ENCODE measurements at places on chromosomes 5 and 9.

- no peak for DNase-seq
Observed at GRCh38 chr9:128781187-128782070, 5.6 kb upstream of the TBC1D13 start.

- no peak for DNase-seq
Observed at GRCh38 chr9:92297611-92298010, 4.1 kb upstream of the IARS1 start.

DNA sequence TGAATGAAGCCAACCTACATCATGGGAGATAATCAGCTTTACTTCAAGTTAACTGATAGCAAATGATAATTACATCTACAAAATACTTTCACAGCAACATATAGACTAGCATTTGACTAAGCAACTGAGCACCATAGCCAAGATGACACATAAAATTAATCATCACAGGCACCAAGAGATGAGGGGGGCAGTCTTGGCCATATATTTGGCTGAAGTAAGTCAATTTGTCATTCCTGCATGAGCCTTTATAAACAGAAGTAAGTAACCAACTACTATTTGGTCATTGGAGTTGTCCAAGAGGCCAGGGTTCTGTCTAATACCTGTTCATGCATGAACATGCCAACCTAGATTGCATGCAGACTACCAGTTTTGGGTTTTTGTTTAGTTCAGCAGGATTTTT is 53.6 kb downstream of the PDCD1LG2 start:
- DNase-seq: no peak

GRCh38 chr5:174374206-174374605 is 328.7 kb downstream of the NSG2 start:
- DNase-seq: no peak

GRCh38 chr9:104836235-104836634 is 72.3 kb downstream of the NIPSNAP3B start:
- no peak for DNase-seq

GRCh38 chr5:160697281-160697680 is 154.7 kb downstream of the ATP10B start:
- no peak for DNase-seq

DNA sequence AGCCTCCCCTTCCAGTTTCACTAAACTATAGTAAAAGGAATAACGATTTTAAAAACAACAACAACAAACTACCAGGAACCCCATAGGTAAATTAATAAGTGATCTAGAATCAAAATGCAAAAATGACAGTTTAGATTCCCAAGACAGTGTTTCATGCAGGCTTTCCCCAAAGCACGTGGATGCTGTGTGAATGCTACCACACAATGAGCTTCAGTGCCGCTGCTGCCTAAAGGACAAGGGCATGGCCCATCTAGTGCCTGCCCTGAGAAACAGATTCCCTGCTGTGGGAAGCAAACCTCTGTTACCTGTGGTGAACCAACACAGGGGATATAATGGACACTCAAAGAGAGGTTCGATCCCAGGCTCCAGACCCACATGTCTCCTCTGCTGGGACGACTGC is 23.7 kb upstream of the CKMT2 start:
- DNase-seq: no peak

DNA sequence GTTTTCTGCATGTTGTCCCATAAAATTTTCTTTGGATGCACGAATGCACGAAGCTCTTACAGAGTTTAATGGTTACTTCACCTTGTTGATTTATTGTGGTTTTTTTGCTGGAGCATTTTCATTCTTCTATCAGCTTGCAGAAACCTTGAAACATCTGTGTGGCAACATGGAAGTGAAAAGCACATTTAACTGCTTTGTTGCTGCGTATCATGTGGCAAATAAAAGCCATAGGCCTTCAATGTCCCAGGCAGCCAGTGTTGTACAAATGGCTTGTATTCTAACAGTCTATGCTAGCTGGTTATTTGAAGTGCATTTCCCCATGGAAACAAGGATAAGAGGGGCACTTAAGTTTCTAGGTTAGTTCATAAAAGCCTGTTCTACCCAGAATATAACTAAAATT is 42.5 kb upstream of the RASGRF2 start:
- no peak for DNase-seq

DNA sequence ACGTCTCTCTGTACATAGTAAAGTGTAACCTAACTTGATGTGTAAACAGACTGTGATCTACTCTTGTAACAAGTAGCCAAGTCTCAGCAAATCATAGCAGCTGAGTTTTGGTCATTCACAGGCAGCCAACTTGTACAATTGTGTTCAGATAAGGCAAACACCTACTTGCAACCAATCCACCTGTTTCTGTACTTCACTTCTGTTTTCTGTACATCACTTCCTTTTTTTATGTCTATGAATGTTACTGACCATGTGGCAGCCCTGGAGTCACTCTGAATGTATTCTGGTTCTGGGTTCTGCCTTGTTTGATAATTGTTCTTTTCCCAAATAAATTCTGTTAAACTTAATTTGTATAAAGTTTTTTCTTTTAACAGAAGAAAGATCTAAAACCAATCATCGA is 26.0 kb downstream of the RLN2 start:
- no peak for DNase-seq

GRCh38 chr9:113398796-113399195 is 2.3 kb downstream of the ALAD start:
- no peak for DNase-seq

DNA sequence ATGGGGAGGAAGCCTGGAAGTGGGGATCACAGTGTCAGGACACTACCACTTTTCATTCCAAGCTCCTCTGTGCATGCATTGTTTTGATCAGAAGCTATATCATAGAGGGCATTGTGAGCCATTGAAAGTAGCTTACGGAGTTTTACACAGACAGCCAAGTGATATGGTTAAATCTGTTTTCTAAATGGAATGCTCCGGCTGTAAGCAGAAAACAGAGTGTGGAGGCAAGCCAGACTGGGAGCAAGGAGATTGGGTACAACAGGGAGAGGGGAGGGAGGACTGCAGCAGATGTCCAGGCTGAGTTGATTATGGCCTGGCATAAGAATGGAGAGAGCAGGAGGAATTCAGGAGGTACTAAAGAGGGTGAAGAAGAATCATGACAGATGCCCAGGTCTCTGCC is 15.5 kb upstream of the SOWAHA start:
- no peak for DNase-seq

- DNase-seq: no peak
Observed at GRCh38 chr5:62017092-62017491, 288.9 kb upstream of the KIF2A start.

DNA sequence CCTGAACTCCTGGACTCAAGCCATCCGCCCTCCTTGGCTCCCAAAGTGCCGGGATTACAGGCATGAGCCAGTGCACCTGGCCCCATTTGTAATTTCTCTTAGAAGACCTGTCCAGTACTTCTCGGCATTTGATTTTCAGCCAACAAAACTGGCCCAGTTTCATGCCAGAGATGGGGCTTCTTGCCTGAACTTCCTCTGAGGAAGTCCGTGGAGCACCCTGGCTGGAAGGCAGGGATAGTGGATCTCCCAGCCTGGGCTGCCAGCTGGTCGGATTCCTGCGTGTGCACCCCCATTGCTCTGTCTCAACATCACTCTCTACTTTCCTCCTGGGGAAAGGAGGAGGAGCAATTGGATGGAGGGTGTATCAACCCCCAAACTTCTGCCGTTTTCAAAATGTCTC is 39.0 kb downstream of the FAM78A start:
- DNase-seq: no peak

DNA sequence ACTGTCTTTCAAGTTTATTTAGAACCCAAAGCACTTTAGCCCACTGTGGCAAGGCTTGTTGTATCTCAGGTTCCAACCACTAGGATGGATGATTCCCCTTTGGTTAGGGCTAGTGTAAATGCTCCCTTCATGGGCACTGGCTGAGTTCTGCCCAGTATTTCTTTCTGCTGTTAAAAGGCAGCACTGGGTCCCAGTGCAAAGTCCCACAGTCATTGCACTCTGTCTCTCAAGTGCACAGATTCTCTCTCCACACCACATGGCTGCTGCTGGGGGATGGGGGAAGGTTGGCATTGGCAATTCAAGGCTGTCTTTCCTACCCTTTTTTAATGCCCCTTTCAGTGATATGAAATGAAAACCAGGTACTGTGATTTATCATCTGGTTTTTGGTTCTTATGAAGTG is 7.2 kb upstream of the NPR3 start:
- no peak for DNase-seq

DNA sequence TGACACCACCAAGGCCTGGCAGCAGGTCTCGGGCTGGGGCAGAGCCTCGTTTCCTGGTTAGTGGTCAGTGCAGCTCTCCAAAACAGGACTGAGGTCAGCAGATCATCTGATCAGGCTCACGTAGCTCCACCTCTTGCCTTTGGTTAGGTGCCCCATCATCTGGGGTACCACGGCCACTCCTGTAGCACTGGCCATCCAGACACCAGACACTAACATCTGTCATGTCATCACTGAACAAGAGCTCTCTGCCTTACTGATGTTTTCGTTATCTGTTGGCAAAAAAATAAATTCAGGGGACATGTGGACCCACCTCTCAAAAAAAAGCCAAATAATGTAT is 29.9 kb upstream of the MED10 start:
- DNase-seq: no peak

DNA sequence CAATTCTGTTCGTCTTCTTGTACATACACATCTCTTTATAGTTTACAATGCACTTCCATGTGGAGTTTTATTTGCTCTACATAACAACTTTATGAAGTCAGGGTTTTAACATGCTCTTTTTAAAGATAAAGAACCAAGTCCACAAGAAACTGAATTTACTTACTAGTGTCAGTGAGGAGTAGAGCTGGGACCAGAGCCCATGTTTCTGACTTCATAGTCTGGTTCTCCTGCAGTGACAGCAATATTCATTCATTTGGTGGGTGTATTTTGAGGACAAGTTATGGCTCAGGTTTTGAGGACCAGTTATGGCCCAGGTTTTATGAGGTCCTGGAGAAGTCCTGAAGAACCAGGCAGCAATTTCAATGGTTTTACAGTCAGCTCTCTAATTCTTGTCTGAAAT is 481.9 kb upstream of the TNC start:
- DNase-seq: no peak

DNA sequence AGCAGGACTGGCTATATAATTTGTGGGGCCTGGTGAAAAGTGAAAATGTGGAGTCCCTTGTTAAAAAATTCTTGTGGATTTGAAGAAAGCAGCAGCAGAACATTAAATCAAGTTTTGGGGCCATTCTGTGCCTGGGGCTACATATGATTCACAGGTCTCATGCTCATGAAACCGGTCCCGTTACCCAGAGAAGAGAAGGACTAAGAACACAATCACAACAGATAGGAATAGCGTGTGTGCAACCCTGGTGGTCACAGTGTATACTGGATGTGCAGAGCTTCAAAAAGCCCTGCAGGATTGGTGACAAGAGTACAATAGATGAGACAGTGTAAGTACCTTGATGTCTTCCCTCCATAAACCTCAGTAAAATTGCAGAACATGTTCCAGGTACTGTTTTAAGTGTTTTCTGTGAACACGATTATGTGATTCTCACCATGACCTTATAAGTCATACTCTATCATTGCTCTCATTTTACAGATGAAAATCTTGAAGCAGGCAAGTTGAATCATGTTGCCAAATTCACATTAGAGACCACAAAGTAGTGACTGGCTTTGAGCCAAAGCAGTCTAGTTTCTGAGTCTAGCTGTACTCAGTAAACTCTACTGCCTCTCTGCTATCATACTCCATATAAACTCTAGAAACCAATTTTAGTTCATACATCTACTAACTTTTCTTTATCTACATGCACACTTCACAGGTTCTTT is 636.5 kb downstream of the TAF11L14 start:
- DNase-seq: no peak

- no peak for DNase-seq
Observed at GRCh38 chr5:136799806-136800372, 434.5 kb upstream of the TRPC7 start.

- peak; percentile 49 for DNase-seq
Observed at GRCh38 chr5:151086905-151087360, 6.1 kb upstream of the TNIP1 start.

DNA sequence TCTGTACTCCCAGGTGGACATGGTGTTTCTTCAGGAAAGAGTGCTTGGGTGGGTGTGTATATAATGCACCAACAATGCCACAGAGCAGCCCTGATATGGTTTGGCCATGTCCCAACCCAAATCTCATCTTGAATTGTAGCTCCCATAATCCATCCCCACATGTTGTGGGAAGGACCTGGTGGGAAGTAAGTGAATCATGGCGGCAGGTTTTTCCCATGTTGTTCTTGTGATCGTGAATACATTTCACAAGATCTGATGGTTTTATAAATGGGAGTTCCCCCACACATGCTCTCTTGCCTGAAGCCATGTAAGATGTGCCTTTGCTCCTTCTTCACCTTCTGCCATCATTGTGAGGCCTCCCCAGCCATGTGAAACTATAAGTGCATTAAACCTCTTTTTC is 158.5 kb downstream of the NR3C1 start:
- no peak for DNase-seq

DNA sequence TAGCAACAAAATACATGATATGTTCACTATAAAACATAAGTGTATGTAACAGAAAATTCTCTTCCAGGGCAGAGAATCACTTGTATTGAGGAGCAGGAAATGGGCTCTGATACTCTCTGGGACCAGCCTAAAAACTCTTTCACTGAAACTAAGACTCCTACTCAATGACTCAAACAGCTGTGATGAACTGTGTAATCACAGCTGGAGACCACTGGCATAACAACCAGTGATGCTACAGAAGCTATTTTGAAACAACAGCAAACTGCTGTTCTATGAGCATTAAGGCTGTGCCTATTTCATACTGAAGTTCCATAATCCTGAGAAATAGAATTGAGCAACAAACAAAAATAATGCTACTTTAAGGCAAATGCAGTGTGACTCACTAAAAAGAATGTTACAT is 594.0 kb downstream of the HINT1 start:
- no peak for DNase-seq

GRCh38 chr9:107378006-107378405 is 94.9 kb downstream of the RAD23B start:
- no peak for DNase-seq

DNA sequence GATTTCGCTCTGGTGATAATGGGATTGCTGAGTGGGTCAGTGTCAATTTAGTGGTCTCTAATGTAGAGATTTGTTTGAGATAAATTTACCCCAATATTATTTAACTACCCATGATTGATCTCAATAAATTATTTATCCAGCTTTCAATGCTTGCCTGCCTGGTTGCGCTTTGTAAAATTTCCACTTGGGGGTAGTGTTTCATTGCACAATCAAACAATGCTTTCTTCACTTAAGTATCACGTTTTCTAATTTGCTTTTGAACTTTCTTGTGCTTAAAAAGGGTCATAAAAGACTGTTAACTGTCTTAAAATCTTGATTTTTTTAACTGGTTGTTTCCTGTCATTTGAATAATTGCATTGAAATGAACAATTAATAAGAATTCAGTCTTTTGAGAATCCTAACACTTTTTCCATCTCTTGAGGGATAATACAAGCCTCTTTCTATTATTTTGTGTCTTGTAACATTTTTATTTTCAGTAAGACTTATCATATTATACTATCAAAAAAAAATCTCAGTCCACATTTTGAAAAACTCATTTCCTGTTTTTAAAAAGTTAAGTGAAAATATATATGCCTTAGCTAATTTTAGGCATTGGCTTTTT is 18.7 kb downstream of the HSD17B4 start:
- no peak for DNase-seq

- DNase-seq: no peak
Observed at GRCh38 chr5:133859073-133859472, 109.4 kb downstream of the C5orf15 start.

GRCh38 chr5:65440456-65440855 is 41.3 kb downstream of the ADAMTS6 start:
- DNase-seq: no peak

- no peak for DNase-seq
Observed at GRCh38 chr5:94691949-94692348, 73.5 kb downstream of the SLF1 start.

- DNase-seq: no peak
Observed at GRCh38 chr5:77031891-77032290, 1.7 kb downstream of the AGGF1 start.
